ENCODE measurements at places on chromosomes 3 and 15.

GRCh38 chr15:69599271-69599670, 146.7 kb downstream of the RPLP1 start:
- no peak for DNase-seq

DNA sequence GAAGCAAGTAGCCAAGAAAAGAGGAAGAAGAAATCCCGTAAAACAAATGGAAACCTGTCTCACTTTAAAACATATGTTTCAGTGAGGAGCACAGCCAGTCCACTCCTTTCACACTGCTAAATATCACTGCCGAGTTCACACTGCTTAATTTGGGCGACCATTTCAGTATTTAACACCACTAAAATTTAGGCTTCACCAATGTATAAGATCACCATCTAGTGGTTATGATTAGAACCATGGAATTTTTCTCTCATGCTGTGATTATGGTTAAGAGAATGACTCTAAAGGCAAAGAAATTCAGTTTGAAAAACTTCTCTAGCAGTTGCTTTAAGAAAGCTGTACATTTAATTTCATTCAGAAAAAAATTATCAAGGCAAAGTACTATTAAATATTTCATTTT, 16.6 kb downstream of the SLC4A7 start:
- peak; percentile 78 for DNase-seq

- no peak for DNase-seq
Measured at GRCh38 chr3:156619376-156619775, 55.0 kb upstream of the TIPARP start.

DNA sequence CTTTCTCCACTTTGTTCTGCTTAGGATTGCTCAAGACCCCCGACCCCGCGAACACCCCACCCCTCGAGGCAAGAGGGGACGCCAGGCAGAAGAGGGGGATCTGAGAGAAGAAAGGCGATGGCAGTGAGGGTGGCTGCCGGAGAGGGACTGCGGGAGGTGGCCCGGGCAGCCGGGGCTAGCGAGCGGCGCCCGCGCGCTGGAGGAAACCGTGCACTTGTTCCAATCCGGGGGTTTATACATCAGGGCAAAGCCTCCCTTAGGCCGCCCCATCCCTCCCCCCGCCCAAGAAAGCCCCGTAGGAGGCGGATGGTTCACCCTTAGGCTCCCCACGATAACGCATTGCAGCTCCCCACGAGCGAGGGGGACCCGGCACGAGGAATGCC, 475 bp downstream of the ERC2 start:
- no peak for DNase-seq

DNA sequence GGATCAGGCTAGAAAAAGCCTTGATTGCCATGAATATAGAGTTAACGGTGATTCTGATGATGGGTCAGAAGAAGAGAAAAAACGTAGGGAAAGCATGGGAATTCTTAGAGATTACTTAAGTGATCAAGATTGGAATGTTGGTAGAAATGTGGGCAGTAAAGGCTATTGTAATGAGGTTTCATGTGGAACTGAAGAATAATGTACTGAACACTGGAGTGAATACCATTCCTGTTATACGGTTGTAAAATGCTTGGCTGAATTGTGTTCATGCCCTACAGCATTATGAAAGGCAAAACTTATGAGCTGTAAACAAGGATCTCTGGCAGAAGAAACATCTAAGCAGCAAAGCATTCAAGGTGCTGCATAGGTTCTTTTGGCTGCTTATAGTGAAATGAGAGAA, 414.1 kb upstream of the CBLB start:
- no peak for DNase-seq

- no peak for DNase-seq
Measured at GRCh38 chr3:15360788-15361493, 28.6 kb upstream of the SH3BP5 start.

DNA sequence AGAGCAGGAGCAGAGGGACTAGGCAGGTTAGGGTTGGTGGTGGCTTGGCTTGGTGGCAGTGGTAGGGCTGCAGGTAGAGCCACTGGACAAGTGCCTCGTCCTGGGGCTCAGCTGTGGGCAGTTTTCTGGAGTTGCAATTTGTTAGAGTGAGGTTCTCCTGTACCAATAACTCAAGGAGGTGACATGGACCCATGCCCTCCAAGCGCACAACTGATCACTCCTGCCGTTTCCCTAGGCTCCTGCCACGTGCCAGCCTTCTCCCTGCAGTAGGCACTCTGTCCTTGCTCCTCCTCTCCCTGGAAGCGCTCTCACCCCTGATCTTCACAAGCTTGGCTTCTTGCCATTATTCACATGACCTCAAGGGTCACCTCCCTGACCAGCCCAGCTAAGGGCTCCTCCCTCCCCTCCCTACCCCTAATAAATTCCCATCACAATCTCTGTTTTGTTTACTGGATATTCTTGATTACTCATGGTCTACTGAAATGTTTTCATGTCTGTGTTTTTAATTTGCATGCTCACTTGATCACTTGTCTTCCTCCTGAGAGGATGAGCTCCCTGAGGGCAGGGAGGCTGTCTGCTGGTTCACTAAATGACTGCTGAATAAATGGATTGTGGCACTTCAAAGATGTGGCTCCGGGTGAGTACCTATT, 3.3 kb downstream of the WNT7A start:
- no peak for DNase-seq

DNA sequence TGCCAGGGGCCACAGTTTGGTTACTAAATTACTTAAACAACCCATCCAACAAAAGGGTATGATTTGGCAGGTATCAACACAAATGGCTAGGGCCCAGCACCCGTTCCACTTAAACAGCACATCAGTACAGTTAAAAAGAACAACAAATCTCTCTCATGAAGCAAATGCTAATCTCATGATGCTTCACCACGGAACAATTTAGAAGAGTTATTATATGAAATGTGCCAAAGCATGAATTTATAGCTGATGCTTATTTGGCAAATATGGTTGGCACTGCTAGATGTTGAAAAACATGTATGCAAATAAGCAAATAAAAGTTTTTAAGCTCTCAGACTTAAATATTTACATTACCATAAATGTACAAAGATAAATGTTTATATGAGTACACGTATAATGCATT, 2.3 kb downstream of the PEAK1 start:
- no peak for DNase-seq

- no peak for DNase-seq
Measured at GRCh38 chr3:133674290-133674919, 12.7 kb upstream of the TOPBP1 start.

DNA sequence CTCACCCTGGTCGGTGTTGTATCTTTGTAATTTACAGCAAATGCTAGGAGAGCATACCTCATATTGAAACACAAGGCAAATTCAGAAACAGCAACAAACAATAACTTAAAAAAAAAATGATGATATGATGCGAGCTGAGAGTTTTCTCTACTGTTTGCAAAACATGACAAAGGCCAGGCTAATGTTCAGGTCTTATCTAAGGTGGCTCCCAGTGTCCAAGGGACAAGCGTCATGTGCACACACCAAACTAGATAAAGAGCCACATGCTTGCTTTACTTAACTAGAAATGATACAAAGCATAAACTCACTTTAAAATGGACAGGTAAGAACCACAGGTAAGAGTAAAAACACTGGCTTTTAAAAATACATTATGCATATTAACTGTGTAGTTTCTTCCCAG, 375.9 kb downstream of the FOXP1 start:
- no peak for DNase-seq

GRCh38 chr3:134348524-134348923, 25.7 kb downstream of the AMOTL2 start:
- DNase-seq, result no peak

- DNase-seq, result no peak
Measured at GRCh38 chr15:49815950-49816349, 195.1 kb downstream of the DTWD1 start.

- no peak for DNase-seq
Measured at GRCh38 chr3:197335428-197336132, 37.2 kb upstream of the DLG1 start.

- DNase-seq, result no peak
Measured at GRCh38 chr3:29924783-29925561, 644.1 kb downstream of the RBMS3 start.
